ENCODE measurements at places on chromosomes 1 and 21. TPM values are rescaled to one million over a fixed set of nuclear protein-coding genes. Genes with fewer than 3 reads are reported as not detected.

DNA sequence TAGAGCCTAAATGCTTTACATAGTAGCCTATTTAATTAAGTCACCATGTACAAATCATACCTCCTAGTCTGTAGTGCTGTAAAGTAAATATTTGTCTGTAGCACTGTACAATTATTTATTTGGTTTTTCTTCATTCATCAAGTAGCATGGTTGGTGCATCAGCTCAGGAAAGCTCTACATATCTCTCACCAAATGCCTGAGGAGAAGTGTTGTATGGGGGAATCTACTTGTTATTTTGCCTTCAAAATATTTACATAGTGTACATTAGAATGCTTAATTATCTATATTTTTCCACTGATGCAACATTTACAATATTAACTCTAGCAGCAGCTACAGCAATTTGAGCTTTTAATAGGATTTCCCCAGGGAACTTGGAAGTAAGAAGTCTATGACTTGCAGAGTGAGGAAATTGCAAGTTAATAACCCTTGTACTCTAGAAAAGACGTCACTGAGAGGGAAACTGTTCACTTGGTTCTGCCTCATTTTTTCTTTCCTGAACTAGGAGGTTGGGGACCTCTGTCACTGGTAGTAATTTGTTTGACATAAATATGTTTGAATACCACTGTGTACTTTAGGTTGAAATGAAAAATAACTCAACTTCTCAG lies 207.4 kb downstream of the PDE4B start:
- DNase-seq, result no peak

DNA sequence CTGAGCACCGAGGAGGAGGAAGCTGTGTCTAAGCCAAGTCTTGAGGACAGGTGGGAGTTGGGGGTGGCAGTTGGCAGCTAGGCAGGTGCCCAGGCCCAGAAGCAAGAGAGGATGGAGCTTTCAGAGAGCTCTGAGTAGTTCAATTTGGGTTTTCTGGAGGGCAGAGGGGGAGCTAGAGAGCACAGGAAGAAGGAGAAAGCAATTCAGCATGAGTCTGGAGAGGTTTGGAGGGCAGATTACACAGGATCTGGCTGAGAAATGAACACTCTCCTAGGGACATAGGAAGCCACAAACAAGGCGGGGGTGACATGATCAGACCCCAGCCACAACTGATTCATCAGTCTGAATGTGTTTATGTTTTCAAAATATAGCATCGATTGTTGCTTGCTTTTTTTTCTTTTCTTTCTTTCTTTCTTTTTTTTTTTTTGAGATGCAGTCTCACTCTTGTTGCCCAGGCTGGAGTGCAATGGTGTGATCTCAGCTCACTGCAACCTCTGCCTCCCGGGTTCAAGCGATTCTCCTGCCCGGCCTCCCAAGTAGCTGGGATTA lies 23.8 kb downstream of the PTPRF start:
- no peak for DNase-seq

GRCh38 chr1:181335631-181336030 lies 147.7 kb upstream of the CACNA1E start:
- DNase-seq, result no peak

- DNase-seq, result no peak
Measured at GRCh38 chr1:218068241-218068640, 216.9 kb upstream of the RRP15 start.

- no peak for DNase-seq
Measured at GRCh38 chr1:245748240-245748639, 593.5 kb downstream of the KIF26B start.

DNA sequence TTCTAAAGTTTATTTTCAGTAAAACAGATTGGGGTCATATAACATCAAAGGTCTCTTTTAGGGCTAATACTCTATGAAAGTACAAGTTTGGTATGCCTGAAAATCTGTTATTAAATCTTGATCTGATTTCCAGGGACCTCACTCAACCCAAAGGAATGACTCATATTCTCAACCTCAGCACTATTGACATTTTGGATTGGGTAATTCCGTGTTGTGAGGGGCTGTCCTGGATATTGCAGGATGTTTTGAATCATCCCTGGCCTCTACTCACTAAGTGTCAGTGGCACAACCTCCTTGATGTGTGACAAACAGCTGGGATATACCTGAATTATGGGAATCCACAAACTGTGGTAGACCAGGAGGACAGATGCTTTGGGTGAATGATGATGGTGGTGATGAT lies 51.5 kb upstream of the CYP2J2 start:
- DNase-seq, result no peak

DNA sequence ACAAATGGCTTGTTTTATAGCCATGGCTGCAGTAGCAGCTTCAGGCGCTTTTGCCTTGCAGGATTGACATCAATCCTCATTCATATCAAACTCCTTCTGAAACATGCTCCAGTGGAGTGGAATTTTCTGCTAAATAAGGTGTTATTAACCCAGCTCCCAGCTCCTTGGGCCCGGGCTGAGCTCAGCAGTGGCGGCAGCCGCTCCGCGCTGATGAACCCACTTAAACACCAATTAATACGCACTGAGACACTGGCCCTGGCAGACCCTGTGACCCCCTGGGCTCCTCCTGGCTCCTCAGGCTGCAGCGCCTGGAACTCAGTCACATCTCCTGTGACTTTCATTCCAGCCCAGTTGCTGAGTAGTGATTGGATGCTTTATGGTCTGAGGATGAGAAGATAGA lies 137.4 kb upstream of the GRIK3 start:
- DNase-seq, result no peak

DNA sequence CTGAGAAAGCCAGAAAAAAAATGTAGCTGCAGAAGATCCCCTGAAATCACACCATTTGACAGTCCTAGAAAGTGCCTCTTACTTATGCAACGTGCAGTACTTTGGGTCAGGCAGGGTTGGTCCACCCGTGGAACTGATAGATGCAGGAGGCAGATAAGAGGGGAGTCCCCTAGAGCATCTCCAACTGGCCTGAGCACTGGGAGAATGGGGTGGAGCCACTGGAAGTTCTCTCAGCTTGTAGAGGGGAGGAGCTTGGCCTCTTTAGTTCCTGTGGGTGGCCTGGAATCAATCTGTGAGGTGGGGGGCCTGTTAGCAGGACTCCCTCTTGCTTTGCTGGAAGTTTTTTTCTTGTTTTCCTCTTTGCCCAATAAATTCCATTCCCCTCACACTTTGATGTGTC lies 335.7 kb upstream of the NCAM2 start:
- DNase-seq, result no peak

GRCh38 chr21:45699251-45699942 lies 55.9 kb downstream of the PCBP3 start:
- DNase-seq, result no peak

DNA sequence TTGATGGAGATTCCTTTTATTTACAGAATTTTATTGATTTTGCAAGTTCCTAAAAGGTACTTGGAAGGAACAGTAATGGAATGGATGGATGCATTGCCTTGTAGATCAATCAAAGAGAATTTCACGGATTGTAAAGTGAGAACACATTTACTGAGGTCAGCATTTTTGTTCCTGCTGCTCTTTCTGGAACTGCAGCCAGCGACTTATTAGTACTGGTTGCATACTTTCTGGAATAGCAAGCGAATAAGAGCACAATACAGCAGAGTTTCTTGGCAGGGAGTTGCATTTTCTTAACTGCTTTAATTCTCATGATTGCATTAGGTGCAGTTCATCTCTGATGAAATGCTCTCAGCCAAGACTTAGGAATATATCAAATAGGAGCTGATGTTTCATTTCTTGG lies 106.1 kb upstream of the CHODL start:
- no peak for DNase-seq

DNA sequence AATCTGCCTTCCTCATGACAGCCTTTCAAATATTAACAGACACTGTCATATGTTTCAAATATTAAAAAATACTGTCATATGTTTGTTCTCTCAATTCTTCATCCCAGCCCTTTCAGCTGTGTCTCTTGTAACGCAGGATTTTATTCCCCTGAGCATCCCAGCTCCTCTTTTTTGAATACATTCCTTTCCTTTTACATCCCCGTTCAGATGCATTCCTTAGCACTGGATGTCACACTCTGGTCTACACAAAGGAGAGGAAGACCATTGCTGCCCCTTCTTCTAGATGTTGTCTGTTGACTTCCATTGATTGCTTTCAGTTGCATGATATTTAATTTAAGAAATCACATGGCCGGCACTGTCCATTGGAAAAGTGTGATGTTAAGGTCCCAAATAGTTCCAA lies 117.4 kb upstream of the PAXBP1 start:
- no peak for DNase-seq

DNA sequence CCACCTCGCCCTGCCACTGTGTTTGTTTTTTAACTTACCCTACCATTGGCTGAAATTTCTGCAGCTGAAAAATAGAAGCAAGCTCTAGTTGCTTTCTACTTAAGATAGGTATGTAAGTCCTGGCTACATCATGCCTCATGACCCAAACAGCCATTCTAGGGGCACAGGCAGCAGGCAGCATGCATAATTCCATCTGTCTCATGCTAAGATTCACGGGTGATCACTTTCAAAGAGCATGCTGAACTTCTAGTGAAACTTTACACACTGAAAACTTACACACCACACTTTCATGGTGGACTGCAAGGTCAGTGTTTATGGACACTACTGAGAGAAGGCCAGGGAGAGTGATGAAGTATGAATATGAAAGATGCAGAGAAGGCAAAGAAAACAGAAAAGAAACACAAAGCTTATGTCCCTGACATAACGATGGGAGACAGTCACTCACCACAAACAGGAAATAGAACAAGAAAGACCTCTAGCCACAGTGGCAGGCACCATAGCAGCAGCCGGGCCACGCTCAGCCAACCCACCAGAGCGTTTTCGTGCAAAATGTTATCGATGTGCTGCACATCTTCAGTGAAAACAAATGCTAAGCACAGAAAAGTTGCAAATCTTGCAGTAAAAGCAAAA lies 102.3 kb upstream of the TIAM1 start:
- DNase-seq, result no peak

DNA sequence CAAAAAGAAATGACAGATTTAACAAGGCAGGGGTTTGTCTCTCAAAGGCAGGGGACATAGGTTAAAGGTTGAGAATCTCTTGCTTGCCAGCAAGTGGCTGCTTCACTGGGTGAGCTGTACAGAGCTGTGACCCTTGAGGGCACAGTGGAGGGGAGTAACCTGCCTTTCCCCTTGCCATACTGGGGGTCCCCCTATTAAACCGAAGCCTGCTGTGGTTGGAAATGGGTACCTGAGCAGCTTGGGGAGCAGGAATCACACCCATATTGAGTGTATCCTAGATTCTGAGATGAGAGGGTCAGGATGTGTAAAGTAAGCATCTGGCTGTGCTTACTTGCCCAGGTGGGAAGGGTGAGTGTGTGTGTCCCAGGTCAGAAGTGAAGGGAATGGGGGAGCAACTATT lies 31.8 kb downstream of the WNT4 start:
- no peak for DNase-seq

GRCh38 chr1:212753749-212754148 lies 37.8 kb downstream of the NSL1 start:
- no peak for DNase-seq

DNA sequence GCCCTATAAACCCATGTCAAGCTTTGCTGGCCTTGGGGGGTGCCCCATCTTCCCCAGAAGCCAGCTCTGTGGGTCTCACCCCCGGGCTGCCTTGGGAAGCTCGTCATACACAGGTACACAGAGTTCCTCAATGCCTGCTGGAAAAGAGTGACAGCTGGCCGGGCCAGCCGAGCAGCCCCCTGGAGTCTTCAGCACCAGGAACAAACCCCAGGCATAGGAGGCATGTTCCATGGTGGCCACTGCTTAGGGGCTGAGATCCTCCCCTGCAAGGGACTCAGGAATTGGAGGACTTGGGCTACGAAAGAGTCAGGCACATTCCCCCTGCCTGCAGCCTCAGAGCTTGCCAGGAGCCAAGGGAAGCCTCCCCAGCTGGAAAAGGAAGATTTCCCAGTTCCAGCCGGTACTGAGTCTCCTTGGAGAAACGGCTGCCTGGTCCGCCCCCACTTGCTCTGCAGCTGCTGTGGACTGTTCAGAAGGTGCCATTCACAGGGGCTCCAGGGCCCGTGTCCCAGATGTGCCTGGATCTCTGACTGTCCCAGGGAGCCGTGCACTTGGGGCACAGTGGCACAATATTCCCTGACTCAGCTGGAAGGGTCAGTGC lies 89.5 kb downstream of the STUM start:
- DNase-seq, result no peak

- DNase-seq, result no peak
Measured at GRCh38 chr1:61152469-61153105, 70.2 kb downstream of the NFIA start.

- no peak for DNase-seq
Measured at GRCh38 chr21:14589855-14590563, 43.9 kb upstream of the SAMSN1 start.

DNA sequence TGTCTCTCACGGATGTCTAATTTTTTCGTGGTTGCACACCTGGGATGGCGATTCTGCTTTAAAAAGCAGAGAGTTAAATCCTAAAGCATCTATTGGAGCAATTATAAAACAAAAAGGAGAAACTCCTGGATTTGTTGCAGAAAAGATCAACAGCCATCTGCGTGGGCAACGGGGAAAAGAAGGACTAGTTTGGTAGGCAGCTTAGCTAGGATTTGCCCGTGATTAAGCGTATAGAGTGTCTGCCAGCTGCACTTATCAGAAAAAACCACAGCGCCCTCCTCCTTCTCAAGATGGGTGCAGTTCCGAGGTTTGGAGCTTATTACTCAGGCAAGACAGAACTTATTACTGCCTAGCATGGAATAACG lies 526 bp upstream of the SLC25A24 start:
- peak; percentile 24 for DNase-seq

GRCh38 chr1:8002921-8003320 lies 23.2 kb downstream of the ERRFI1 start:
- no peak for DNase-seq

DNA sequence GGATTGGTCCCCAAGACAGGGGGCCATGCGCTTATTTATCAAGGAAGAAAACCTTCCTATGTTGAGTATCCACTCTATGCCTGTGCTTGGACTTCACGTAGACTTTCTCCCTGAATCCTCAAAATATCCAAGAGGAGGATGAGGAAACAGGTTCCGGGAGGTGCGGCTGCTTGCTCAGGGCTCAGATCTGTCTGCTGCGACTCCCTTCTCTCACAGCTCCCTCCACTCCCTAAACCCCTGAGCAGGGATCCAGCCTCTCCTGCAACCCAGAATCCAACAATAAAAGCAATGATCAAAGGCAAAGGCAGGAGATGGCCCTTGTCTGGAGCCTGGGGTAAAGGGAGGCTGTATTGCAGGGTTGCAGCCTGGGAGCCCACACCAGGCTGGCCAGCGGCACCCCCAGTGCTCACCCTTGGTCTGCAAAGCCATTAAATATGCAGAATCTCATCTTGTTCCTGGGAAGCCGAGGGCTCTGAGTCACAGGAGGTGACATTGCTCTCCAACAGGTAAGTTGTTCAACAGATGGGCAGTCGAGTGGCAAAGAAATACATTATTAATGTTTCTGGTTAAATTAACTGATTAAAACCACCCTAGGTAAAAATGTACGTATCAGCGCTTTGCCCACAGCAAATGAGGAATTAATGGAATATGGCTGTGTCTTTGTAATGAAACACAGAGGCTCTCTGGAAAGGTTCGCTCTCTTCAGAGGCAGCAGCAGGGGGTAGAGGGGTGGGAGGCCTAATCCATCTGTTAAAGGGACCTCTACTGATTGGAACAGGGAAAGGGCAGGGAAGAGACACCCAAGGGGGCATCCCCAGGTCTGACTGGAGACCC lies 111.5 kb downstream of the GRIK3 start:
- DNase-seq, result no peak

Gene GBP1
- polyA plus RNA-seq, result 18.5 TPM

Gene MRAP
- not detected for polyA plus RNA-seq

Gene FCGR1A
- 2.1 TPM for polyA plus RNA-seq

Gene LIN28A
- polyA plus RNA-seq, result 0.06 TPM

Gene ACTN2
- 0.45 TPM for polyA plus RNA-seq

Gene SCCPDH
- polyA plus RNA-seq, result 60.9 TPM

Gene SPRR2E
- polyA plus RNA-seq, result not detected

Data from renal cortex interstitium (tissue), 15 donors.